ENCODE measurements at places on chromosomes 3 and 15.
A peak's percentile ranks its signal among the peaks of the same experiment; 100 is the strongest.

DNA sequence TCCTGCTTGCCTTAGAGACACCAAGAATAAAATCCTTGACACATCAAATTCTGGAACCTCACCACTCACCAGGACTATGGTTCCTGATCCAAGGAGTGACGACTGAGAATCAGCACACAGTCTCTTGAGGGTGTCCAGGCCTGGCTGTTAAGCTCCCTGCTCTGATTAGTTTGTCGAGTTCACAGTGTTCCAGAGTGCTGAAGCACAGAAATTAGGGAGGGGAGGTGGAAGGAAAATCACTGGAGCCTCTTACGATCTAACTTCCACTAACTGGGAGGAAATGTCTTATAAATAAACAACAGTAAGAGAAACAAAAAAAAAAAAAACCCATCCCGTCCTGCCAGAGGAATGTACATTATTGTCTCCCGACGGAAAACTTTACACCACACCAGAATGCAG is 330.2 kb downstream of the TIGIT start:
- no peak for DNase-seq

DNA sequence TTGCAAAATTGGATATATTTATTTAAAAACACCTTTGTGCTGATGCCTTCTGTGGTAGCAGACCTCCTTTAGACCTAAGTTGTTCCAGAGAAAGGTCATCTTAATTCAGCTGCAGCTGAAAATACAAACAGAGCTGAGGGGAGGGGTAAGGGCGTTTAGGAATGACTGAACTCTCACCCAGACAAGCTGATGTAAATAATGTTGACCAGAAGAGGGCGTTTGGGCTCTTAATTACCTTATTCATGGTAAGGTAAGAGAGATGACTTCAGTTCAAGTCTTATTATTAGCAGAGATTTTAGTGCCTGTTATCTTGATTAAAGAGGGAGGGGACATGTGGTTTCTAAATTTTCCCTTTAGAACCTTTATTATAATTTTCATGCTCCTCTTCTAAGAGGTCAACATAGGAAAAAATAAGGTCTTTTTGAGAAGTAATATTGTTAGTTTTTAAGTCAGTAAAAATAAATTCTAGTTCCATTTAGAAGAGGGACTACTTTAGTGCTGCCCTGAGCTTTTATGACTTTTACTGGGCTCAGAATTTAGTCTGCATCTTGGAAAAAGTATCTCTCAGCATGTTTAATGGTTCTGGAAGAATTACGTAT is 46.3 kb downstream of the GPR171 start:
- no peak for DNase-seq

GRCh38 chr3:20052851-20053250 is 12.6 kb downstream of the KAT2B start:
- no peak for DNase-seq

GRCh38 chr3:8648909-8649741 is 4.5 kb upstream of the SSUH2 start:
- no peak for DNase-seq

GRCh38 chr3:106372806-106373190 is 504.0 kb upstream of the CBLB start:
- no peak for DNase-seq

DNA sequence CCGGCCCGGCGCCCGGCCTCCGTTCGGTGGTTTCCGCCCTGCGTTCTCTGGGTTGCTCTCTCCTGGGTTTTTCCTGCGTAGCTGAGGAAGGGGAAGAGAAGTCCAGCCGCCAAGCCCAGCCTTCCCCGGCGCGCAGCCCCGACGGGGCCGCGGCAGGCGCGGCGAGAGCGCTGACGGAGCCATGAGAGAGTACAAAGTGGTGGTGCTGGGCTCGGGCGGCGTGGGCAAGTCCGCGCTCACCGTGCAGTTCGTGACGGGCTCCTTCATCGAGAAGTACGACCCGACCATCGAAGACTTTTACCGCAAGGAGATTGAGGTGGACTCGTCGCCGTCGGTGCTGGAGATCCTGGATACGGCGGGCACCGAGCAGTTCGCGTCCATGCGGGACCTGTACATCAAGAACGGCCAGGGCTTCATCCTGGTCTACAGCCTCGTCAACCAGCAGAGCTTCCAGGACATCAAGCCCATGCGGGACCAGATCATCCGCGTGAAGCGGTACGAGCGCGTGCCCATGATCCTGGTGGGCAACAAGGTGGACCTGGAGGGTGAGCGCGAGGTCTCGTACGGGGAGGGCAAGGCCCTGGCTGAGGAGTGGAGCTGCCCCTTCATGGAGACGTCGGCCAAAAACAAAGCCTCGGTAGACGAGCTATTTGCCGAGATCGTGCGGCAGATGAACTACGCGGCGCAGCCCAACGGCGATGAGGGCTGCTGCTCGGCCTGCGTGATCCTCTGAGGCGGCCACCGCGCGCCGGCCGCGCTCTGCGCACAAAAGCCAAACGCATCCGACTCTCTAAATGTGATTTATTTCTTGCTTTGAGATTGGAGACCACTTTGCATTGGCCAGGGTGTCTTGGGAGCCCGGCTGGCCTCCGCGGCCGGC is 727 bp downstream of the RAP2B start:
- DNase-seq = peak; percentile 32

DNA sequence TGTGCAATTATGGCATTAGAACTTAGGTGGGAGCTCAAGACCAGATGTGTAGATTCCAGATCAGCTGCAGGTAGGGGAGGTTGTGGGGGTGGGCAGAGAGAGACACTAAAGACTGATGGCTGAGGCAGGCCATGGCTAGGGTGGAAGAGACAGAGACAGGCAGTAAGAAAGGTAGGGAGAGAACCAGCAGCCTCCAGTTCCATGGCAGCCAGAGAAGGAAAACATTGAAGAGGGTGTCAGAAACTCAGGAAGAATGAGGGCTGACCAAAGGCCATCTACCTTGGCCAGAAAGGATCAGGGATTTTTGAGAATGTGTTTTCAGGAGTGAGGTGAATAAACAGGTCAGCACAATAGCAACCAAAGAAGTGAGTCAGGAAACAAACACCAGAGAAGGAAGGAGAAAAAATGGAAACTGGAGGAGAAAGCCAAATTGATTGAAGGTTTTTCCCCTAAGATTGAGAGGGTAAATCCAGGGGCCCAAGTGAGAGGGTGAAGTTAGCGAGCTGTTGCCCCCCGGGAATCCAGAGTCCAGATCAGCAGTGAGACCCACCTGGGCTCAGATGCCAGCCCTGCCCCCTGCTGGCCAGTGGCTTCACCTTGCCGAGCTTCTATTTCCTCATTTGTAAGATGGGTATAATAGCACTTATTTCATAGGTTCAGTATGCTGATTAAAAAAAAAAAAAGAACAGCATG is 41.0 kb downstream of the ABHD2 start:
- peak; percentile 39 for DNase-seq

- DNase-seq = no peak
These were observed 71.4 kb downstream of the SMAD3 start for GRCh38 chr15:67136802-67137201.

- no peak for DNase-seq
These were observed 183.6 kb upstream of the ATP11B start for GRCh38 chr3:182609575-182610156.

DNA sequence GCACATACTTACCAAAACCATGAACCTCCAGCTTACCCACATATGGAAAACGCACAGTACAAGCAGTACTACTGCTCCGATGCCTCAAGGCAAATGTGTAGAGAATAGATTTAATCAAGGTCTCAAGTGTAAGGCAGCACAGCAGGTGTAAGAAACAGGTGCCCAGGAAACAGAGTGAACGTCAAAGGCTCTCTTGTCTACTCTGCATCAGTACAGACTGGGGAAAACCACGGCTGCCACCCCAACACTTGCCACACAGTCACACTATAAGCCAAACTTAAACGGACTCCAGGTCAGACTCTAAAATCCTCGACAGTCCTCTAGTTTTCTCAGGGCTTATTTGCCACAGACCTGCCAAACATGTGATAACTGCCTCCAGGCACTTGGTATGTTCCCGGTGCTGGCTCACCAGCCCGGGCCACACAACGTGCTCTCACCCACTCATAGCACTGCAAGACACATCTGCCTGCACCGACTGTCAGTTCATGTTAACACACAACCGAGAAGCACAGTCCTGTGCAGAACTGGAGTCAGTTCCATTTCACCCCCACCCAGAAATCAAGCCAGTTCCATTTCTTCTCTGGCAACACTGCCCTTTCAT is 30.6 kb downstream of the ABCC5 start:
- no peak for DNase-seq

DNA sequence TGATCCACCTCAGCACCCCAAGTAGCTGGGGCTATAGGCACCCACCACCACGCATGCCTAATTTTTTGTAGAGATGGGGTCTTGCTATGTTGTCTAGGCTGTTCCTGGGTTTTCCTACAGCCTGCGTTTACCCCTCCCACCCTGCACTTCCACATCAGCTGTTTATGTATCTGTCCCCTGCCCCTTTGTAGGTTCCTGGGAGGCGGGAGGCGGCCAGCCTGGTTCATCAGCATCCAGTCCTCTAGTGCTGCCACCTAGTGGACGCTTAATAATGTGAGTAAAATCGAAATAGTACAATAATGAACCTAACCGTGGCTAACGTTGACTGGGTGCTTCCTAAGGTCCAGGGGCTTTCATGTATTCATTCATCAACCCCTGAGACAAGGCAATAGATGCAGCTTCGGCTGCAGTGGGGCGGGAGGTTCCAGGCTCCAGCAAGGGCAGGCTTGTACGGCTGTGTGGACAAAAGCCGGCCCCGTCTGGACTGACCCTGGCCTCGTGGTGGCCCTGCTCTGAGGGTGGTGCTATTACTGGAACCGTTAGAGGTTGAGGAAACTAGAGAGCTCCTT is 1.2 kb upstream of the LCTL start:
- peak; percentile 10 for DNase-seq

DNA sequence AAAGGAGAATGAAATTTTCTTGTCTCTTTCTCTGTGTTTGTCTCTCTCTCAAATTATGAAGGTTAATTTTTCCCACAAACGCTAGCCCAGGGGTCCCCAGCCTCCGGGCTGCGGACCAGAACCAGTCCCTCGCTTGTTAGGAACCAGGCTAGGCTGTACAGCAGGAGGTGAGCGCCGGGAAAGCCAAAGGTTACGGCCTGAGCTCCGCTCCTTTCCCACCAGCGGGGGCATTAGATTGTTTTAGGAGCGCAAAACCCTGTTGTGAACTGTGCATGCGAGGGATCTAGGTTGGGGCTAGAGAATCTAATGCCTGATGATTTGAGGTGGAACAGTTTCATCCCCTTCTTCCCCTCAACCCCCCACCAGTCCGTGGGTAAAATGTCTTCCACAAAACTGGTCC is 74.7 kb upstream of the ZNF385D start:
- DNase-seq = no peak

- no peak for DNase-seq
These were observed 32.6 kb upstream of the ATP11B start for GRCh38 chr3:182760576-182761164.

DNA sequence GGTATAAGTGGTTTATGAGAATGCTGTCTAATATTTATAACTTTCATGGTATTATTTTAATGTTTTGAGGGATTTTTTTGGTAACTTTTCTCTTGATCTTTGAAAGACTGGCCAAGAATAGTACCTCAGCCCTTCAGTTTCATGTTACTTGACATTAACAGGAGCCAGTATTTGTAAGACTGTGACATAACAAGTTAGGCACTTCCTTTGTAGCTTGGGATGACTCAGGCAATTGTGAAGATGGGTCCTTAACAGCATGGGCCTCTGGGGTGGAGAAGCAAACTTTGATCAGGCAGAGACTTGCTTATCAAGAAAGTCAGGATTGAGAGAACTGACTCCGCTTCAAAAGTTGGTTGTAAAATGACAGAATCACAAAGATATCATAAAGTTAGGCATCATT is 9.5 kb downstream of the LRRC49 start:
- no peak for DNase-seq

DNA sequence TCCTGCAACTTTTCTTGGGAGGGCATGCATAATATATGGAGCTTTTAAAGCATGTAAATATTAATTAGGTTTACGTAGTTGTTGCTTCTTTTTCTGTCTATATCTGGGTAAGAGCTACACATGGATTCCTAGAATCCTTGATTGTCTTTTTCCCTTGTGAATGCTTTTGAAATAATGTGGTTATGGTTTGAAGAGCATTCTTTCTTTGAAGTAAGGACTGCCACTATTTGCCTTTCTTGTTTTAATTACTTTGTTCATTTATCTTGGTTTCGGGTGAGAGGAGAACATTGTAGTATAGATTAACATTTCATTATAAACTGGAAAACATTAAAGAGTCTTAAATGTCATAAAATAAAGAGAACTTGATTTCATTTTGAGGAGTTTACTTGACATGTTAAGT is 674.0 kb downstream of the ZBBX start:
- DNase-seq = no peak

- DNase-seq = no peak
These were observed 47.4 kb upstream of the WNT7A start for GRCh38 chr3:13927295-13927694.

DNA sequence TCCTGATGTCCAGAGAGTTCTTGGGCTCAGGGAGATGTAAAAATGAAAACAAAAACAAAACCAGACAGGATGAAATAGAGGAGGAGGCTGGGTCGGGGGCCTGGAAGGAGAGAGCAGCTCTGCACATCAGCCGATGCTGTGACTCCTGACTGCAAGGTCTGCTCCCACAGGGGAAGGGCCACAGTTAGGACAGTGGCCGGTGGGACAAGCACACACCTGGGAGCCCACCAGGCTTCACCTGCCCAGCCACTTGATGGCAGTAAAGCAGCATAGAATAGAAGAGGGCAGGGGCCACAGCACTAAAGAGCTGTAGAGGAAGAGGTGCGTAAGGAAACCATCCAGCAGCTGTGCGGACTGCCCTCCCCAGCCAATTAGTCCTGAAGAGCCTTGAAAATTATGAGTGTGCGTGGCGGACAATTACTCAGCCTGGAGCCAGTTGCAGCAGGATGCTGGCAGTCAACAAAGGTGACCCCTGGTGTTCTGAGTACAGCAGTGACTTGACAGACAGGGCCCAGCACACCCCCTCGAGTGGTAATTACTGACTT is 29.8 kb downstream of the ALS2CL start:
- DNase-seq = no peak

DNA sequence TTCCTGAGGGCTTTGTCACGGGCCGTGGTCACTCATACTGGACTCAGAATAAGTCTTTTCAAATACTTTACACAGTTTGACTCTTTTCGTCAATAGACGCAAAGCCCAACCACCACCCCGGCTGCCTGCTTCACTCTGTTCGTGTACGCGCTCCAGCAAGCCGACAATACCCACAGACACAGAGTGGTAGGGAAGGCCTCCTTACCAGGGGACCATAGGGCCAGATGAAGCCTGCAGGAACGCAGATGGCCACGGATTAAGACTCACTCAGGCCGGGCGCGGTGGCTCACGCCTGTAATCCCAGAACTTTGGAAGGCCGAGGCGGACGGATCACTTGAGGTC is 29.7 kb downstream of the EFCAB12 start:
- DNase-seq = peak; percentile 1

GRCh38 chr3:171282041-171282440 is 178.2 kb downstream of the TNIK start:
- no peak for DNase-seq

- DNase-seq = no peak
These were observed 33.2 kb downstream of the CBLB start for GRCh38 chr3:105835606-105836005.

DNA sequence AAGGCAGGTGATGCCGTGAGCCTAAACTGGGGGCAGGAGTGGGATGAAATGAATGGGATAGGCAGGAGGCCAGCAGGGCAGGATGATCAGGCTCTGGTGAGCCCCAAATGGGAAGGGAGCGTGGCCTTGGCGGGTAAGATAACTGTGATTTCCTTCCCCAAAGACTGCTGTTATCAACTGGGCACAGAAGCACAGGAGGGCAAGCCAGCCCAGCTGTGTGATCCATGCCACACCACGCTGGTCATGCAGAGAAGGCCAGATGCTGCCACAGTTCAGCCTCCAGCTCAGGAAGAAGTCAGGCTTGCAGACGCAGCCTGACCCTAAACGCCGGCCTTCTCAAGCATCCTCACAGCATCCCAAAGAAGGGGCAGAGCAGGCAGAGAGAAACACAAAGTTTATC is 52.1 kb upstream of the GNB5 start:
- DNase-seq = no peak

All from activated T-cell treated with anti-CD3 and anti-CD28 coated beads for 24 hours (primary cell).